Vagina (tissue), 2 donors: ENCODE measurements at places on chromosomes 4 and X. TPM values are rescaled to one million over a fixed set of nuclear protein-coding genes. Genes with fewer than 3 reads are reported as not detected.

Gene RTL5
- total RNA-seq: 4.4 TPM

Gene SPIN3
- 12.8 TPM for total RNA-seq

DNA sequence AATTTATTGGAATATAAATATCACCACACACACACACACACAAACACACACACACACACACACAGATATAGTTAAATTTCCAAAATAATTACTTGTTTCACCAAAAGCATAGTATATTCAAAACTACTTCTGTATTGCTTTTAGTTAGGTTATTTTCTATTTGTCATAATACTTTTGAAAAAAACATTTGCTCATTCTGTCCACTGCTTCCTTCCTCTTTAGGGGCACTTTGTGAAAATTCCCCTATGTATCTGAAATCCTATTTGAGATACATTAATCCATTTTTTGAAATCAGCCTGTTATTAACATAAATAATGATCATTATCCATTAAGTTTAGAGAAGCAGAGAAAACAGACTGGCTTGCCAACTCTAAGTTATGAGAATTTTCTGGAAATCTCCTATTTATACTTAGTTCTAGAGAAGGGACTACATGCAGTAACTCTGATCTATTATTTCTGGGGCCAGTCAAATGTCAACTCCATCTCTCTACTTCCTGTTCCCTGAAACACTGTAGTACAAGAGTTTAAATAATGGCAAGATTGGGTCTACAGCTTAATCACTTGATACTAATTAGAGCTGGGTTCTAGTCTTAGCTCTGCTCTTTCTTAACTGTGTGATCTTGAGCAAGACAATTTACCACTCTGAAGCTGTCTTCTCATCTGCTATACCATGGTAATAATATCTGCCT lies 54.4 kb upstream of the GPR174 start:
- H3K4me1 ChIP-seq: no peaks in the 10 kb centered on the region
- H3K27me3 ChIP-seq: no peaks in the 10 kb centered on the region
- no peaks in the 10 kb centered on the region for H3K36me3 ChIP-seq
- DNase-seq: no peak
- no peak overlapping the region for H3K27ac ChIP-seq

Gene SYP
- total RNA-seq: 11.0 TPM

- peaks cover 3% of the 10 kb centered on the region for H3K4me1 ChIP-seq
- H3K27ac ChIP-seq: no peak overlapping the region
- no peaks in the 10 kb centered on the region for H3K27me3 ChIP-seq
- no peaks in the 10 kb centered on the region for H3K36me3 ChIP-seq
- DNase-seq: no peak
Observed at GRCh38 chr4:109998867-109999584, 86.3 kb downstream of the EGF start.

- no peak overlapping the region for H3K27ac ChIP-seq
- H3K4me1 ChIP-seq: no peaks in the 10 kb centered on the region
- DNase-seq: no peak
- no peak overlapping the region for H3K4me3 ChIP-seq
Observed at GRCh38 chrX:48043056-48043455, 28.4 kb downstream of the ZNF630 start.

Gene TMSB15A
- total RNA-seq: not detected

Gene PCDH11X
- 0.74 TPM for total RNA-seq

- H3K27me3 ChIP-seq: no peaks in the 10 kb centered on the region
- no peak for DNase-seq
- no peak overlapping the region for H3K27ac ChIP-seq
Observed at GRCh38 chr4:169250796-169251195, 20.0 kb downstream of the SH3RF1 start.
